ENCODE measurements at places on chromosomes 3 and 15.

DNA sequence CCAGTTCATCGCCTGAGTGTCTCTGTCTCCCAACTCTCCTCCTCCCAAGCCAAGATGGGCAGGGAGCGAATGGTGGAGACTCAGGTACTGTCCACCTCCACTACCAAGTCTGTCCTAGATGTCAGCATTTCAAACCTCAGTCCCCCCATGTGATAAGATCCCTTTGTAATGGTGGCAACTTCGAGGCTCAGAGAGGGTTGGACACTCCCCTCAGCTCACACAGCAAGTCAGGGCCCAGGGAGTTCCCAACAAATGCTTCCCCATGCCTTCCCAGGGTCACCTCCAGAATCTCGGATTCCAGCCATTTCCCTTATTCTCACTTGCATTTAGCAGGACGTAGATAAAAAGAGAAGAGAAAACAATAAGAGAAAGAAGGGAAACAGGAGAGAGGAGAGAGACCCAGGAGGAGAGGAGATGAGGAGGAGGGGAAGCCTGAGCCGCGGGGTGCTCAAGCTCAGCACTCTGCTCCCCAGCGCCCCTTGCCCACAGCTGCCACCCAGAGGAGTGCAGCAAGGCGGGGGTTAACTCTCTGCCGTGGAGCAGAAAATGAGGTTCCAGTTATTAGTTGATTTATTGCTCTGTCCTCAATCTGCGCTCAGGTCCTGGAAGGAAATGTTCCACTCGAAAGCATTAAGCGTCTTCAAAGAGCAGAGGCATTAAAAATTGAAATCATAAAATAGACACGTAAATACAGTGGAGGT is 84.1 kb upstream of the LINGO1 start:
- no peak for DNase-seq

GRCh38 chr3:127964053-127964452 is 49.0 kb downstream of the KBTBD12 start:
- DNase-seq, result no peak

- peak; percentile 37 for DNase-seq
Observed at GRCh38 chr3:119676020-119676419, 1.2 kb downstream of the COX17 start.

- no peak for DNase-seq
Observed at GRCh38 chr15:49300856-49301255, 122.2 kb upstream of the FGF7 start.

DNA sequence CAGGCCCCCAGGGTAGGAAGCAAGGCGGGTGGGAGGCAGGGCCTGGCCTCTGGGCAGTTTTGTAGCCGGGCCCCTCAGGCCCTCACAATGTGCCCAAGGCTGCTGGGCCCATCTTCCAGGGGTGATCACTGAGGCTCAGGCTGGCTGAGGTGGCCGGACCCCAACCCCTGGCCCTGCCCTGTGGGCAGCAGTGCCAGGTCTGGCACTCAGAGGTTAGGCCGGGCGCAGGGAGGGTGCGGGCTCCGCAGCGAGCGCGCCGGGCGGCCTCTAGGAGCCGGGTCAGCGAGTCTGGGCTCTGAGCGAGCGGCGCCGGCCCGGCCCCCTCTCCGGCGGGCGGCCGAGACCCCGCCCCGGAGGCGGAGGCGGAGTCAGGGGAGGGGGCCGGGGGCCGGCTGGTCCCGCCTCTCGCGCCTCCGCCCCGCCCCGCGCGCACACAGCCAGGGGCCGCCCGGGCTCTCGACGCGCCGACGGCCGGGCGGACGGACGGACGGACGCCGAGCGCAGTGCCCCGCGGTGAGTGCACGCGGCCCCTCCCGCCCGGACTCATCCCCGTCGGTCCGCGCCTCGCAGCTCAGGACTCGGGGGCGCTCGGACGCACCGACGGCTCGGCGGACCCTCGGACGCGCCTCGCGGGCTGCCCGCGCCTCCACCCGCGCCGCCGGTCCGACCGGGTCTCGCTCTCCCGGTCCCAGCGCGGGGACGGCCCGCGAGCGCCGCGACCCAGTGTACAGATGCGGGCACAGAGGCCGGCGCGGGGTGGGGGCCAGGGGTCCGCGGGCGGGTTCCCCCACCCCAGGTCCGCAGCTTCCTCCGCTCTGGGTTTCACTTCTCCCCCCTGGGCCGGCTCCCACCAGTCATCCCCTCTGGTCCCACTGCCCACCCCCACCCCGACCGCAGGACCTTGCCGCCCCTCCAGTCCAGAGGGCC is at the start of gene FBLN2:
FBLN2 (plus strand) TSS at position 430 of the 927 bp plus-strand sequence. CDS start 21,231 bp downstream, outside the sequence.
- DNase-seq, result peak; percentile 23

- DNase-seq, result no peak
Observed at GRCh38 chr3:139327861-139328260, 16.0 kb upstream of the MRPS22 start.

DNA sequence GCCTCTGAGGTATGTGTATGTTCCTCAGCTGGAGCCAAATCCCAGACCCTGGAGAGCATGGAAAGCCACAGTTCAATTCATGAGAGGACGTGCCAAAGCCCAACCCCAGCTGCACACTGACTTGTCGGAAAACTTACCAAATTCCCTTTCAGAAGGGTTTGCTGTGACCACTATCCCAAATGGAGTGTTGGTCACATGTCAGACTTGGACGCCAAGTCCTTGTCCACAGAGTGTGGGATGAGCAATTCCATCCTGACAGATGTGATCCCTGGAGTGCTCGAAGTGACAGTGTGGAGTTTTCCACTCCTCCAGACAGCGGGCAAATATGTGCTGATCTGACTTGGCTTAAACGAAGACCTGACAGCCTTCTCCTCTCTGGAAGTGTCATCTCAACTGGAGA is 71.2 kb downstream of the RORA start:
- DNase-seq, result no peak

GRCh38 chr15:69760258-69760845 is 307.7 kb downstream of the RPLP1 start:
- DNase-seq, result peak; percentile 89

GRCh38 chr3:117217355-117217754 is 507.8 kb downstream of the TUSC7 start:
- DNase-seq, result no peak

GRCh38 chr3:155293516-155293915 is at the start of gene STRIT1:
STRIT1 (minus strand) TSS chr3:155293683.
- DNase-seq, result no peak

DNA sequence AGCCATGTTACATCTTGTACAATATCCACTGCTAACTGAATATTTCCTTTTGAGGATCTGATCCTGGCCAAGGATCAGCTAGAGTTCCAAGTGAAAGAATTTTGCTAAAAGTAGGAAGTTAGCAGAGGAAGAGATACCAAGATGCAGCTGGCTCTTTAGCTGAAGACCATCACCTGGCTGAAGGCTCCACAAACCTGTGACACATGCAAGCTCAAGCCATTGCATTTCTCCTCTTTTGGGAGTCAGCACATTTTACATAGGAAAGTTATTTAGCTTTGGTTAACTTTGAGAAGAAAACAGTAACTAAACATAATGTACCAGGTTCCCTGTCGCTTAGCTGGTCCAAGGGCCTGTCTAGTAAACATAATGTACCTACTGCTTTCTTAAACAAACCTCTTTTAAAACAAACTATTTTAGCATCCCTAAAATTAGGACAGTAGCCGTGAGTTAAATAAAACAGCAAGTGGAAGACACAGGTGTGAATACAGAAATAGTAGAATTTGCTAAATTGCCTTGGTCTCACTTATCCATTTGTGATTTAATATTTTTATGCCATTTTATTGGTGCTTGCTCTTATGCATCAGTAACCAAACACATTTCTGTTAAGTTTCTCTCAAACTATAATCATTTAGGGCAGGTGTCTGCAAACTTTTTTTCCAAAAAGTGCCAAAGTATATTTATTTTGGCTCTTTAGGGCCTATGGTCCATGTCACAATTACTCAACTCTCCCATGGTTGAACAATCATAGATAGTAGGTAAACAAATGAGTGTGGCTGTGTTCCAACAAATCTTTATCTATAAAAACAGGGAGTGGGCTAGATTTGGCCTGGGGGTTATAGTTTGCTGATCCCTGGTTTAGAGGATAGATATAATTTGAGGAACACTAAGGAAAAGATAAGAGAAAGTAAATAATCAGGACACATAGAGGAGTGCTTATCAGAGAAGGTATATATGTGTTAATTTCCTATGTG is 11.2 kb downstream of the GCSAM start:
- no peak for DNase-seq

DNA sequence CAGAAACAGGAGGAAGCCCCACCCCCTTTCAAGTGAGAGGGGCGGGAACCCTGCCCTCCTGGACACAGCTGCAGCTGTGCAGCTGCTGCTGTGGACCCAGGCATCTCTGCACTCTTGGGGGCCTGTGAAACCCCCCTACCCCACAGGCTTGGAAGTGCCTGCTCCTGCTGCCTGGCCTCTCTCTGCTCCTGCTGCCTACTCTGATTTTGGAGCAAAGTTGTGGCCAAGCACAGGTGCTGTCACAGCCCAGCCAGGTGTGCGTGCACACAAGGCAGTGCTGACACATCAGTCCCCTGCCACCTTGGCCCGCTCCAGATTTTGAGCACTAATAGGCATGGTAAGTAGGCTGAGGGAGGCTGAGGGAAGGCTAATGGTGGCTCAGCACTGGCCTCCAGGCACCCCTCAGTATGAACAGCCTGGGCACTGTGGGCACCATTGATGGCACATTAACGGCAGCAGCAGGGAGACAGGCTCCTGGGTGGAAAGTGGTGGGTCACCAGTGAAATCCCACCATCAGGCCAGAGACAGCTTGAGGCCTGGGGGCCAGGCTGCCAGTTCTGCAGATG is 890.9 kb downstream of the GBE1 start:
- DNase-seq, result no peak

- no peak for DNase-seq
Observed at GRCh38 chr15:58785355-58785754, 14.3 kb downstream of the MINDY2 start.

GRCh38 chr3:96209699-96210098 is 604.7 kb upstream of the EPHA6 start:
- no peak for DNase-seq

GRCh38 chr3:133989936-133990702 is 39.6 kb downstream of the SLCO2A1 start:
- DNase-seq, result no peak

- DNase-seq, result peak; percentile 64
Observed at GRCh38 chr3:151282921-151283320, 4.6 kb upstream of the P2RY14 start.

GRCh38 chr3:184727357-184728009 is 15.6 kb upstream of the MAGEF1 start:
- DNase-seq, result peak; percentile 77

DNA sequence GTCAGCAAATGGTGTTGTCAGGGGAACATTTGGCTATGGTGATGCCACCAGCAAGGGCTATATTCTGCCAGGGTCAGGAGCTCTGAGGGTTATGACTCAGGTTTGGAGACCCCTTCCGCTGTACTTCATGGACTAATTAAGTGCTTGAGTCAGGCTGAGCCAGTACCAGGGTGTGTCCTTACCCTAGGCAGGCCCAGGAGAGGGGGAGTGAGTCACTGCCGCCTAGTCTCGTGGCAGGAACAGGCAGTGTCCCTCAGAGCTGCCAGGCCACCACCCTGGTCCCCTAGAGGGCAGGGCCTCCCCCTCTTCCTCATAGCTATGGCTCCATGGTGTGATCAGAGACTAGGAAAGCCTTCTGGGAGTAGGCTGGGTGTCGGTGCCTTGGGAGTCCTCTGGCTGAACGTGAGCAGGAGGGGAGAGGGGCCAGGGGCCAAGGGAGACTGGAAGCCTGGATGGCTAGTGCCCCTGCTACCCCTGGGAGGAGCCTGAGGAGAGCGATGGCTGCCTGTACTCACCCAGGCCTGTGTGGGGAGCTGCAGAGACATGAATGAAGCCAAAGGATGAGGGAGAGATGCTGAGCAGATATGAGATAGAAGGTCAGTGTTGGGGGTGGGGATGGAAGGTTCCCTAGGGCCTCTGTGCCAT is 10.6 kb downstream of the MAPKAPK3 start:
- DNase-seq, result peak; percentile 90

DNA sequence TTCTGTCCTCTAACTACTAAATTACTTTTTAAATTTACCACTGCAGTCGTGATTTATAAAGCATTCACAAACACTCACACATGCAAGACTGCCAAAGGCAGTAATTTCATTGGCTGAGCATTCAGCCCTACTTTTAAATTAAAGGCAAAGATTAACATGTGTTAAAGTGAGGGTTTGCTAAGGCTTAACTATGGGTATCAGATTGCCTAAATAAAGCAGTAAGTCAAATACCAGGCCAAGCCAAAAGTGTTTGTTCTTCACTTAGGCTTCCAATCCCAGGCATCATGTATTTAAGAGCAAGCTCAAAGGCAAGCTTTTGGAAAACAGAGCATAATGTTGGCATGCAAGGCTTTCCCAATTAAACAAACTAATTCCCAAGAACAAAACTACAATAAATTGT is 187.3 kb downstream of the SUCNR1 start:
- no peak for DNase-seq

GRCh38 chr3:45640724-45641361 is 46.3 kb downstream of the LIMD1 start:
- no peak for DNase-seq

- DNase-seq, result no peak
Observed at GRCh38 chr3:49924683-49925082, 4.9 kb downstream of the MON1A start.

GRCh38 chr3:123157209-123157597 is 44.5 kb upstream of the SEC22A start:
- no peak for DNase-seq

DNA sequence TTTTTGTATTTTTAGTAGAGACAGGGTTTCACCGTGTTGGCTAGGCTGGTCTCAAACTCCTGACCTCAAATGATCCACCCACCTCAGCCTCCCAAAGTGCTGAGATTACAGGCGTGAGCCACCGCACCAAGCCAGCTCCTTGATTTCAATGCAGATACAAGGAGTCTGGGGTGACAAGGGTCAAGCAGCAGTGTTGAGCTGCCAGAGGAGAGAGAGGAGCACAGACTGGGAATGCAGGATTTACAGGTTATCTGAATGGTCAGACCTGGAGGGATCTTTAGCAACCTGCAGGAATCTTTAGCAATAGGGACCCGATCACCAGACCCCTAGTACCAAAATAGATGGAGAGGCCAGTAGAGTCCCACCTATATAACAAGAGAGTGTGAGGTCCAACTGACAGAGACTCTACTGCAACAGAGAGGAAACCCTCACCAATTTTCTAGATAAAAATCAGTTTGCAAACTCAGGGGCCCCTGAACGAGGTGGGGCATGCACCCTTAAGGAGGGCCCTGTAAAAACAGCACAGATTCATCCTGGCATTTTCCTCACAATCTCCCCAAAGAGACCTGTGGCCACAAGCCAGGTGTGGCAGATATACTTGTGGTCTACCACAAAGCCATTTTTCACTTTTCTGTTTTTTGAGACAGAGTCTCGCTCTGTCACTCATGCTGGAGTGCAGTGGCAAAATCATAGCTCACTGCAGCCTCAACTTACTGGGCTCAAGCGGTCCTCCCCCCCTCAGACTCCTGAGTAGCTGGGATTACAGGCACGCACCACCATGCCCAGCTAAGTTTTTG is 10.7 kb upstream of the SHISA5 start:
- no peak for DNase-seq

DNA sequence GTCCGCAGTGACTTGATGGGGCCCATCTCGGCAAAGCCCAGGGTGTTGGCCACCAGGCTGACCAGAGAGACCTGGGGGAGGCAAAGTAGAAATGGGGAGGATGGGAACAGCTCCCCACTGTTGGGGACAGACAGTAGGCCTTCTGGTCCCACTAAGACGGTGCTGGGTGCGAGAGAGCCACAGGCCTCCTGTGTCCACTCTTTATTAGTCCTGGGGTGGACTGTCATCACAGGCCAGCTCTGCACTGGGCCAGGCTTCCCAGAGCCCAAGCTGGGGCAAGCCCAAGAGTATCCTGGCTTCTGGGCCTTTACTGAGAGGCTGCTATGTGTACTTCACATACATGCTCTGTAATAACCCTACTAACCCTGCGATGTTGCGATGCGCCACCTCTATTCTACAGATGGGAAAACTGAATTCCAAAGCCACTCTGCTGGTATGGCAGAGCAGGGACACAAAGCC is 66.4 kb downstream of the EXOG start:
- DNase-seq, result no peak

- DNase-seq, result no peak
Observed at GRCh38 chr3:134496471-134497071, 10.7 kb downstream of the CEP63 start.

All from suppressor macrophage treated with lipopolysaccharide for 4 hours (primary cell).